ENCODE measurements at places on chromosomes 3 and 15.

DNA sequence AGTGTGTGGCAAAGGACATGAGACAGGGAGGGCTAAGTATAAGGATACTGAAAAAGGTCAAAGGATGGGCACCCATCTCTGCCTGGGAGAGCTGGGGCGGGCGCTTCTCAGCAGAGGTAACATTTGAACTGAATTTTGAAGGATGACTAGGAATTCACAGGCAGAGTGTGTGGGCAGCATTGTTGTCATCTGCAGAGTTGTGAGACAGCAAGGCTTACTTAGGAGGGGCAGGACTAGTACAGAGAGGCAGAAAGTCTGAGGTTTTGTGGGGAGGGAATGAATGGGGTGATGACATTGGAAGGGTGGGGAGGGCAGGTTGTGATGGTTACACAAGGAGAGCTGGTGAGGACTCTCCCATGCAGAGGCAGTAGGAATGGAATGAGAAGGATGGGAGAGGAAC lies 84.1 kb upstream of the PRR23C start:
- no peak for DNase-seq

DNA sequence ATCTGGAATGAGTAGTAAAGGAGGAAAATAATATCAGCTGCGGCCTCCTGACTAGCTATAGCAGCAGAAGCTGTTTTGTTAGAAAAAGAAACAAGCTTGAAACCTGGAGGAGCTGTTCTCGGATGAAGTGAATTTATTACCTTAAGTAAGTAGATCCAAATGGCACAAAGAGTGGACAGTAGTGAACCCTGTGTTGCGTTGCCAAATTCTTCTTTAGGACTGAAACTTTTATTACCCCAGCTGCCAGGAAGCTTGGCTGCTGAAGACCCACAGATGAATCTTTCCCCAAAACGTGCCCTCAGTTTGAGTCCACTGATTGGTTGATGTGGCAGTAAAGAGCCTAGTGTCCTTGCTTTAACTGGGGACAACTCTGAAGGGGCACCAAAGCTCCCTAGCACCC lies 366.8 kb upstream of the GBE1 start:
- no peak for DNase-seq

DNA sequence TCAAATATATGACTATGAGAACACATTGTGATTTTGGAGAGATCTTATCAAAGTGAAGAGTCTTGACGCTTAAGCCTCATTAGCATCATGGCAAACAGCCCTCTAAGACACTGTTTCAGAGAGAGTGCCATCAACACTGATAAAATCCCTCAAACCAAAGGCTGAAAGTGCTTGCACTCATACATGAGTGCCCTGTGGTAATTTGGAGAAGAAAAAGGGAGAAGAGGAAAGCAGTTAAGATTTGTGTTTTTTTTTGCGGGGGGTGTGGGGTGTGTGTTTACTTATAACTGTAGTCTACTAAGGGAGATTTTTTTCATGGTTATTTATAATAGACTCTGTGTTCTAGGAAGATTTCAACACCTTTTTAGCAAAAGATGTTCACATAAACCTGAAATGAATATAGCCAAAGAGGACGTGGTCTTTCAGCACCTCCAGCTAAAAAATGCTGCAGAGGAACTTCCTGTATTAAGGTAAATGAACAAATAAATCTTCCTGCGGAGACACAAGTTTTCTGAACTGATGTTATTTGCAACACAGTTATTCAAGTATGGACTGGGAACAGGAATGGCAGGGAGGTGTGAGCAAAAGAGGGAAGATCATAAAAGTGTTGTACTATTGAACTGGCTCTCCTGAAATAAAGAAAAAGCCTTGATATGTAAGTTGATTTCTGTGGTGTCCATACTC lies 81.9 kb upstream of the TGFBR2 start:
- DNase-seq = no peak

DNA sequence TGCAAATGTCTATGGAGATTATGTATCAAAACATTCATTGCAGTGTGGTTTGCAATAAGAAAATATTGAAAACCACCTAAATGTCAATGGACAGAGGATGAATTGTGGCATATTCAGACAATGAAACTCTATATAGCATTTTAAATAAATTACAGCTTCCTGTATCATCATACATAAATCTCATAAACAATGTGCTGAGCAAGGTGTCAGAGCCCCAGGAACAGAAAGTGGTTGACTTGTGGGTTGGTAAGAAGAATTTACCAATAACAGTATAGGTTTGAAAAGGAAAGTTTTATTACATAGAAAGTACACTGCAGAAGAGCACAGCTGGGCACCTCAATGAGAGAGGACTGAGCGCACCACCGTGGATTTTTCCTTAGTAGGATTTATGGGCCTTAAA lies 75.2 kb downstream of the ZMAT3 start:
- DNase-seq = no peak

GRCh38 chr3:127492426-127492825 lies 98.1 kb downstream of the TPRA1 start:
- DNase-seq = no peak

DNA sequence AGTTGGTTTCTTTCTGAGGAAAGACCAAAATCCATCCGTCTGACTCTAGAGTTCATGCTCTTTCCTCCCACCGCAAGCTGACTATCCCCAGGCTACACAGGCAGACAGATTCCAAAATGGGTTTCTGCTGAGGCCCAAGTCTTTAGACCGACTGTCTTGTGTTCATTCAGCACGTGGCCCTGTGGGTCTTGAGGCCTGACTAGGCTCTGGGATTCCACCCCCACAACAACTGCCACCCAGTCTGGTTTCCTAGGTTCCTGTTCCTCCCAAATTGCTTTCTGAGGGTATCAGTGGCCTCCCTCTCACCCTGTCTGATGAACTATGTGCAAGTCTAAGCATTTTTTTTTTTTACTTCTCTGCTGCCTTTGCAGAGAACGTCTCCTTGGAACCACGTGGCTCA lies 67.7 kb downstream of the CYP19A1 start:
- no peak for DNase-seq

GRCh38 chr3:44077267-44077666 lies 164.4 kb upstream of the TOPAZ1 start:
- DNase-seq = no peak

- no peak for DNase-seq
Observed at GRCh38 chr15:56215769-56216168, 27.9 kb downstream of the RFX7 start.

DNA sequence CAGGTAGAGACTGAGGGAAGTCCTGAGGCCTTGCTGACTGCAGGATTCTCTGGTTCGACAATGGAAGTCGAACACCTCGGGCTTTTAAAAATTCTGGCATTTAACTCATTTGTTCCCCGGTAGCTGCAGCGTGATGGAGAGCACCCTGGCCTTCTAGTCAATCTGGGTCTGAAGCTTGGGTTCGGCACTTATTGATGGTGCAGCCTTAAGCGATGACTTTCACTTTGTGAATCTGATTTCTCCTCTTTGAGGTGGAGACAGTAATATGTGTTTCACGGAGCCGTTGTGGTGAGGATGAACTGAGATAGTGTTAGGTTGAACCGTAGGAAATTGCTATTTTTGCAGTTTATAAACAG lies 621 bp upstream of the PARP6 start:
- no peak for DNase-seq

DNA sequence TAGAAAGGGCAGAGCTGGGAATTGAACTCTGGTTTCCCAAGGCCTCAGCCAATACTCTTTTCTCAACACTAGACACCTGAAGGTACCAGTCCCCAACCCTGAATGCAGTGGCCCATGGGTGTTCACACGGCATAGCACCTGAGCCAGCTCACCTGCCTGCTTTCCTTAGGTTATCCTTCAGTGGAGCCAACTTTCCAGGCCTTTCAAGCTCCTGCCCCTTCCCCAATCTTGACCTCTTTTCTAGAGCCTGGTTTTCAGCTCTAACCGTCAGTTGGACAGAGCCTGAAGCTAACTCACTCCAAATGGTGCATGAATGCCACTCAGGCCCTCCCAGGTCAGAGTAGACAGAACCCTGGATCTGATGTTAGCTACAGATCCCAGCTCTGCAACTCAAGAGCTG lies 66.1 kb upstream of the ITGA11 start:
- no peak for DNase-seq

- DNase-seq = no peak
Observed at GRCh38 chr3:135078283-135078682, 283.2 kb downstream of the EPHB1 start.

DNA sequence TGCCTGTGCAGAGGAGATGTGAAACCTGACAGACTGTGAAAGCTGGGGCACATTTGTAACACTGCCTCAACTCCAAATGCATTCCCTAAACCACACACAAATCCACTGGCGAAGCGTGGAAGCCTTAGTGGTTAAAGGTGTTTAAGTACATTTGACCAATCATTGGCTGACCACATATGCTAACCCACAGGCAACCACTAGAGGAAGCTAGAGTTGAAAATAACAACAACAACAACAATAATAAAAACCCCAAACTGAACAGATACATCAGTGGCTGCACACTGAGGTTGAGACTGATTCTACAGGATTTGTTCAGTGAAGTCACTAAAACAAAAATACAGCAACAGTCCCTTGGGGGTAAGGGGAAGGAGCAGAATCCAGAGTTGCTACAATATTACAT lies 129.7 kb downstream of the TJP1 start:
- no peak for DNase-seq

GRCh38 chr3:117499189-117499870 lies 789.8 kb downstream of the TUSC7 start:
- no peak for DNase-seq

DNA sequence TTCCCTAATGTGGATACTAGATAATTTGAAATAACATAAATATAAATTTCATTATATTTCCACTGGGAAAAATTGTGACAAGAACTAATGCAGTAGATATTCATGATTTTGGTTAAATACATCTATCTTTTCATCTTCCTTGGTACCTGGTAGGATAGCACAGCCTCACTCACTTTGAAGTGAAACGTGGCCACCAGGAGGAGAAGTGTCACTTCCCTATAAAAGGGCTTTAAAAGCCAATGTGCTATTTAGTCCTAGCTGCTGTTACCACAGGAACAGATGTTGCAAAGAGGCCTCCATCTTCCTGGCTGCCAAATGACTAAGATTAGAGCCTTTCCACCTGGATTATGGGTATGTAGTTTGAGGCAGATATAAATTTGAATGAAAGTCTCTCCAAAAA lies 140.0 kb downstream of the PLOD2 start:
- no peak for DNase-seq

- DNase-seq = no peak
Observed at GRCh38 chr3:46380471-46381221, 9.9 kb downstream of the CCR5 start.

DNA sequence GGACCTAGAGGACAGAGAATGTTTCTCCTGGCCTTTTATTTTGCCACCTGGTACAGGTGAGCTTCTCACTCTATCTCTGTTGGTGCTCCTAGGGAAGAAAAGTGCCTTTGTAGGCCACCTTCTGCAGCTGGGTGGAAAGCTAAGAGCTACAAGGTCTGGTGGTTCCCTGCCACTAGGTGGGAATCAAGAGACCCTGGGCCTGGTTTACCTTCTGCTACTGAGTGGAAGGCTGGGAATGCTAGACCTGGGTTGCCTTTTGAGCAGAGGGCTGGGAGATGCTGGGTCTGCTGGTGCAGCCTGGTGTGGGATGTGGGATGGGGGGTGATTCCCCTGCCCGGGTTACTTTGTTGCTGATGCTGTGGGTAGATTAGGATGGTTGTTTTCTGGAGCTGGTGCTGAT lies 72.6 kb downstream of the EBLN2 start:
- no peak for DNase-seq

- DNase-seq = no peak
Observed at GRCh38 chr15:89201465-89202005, 19.8 kb downstream of the RLBP1 start.

GRCh38 chr15:60374628-60375081 lies 23.1 kb downstream of the ANXA2 start:
- peak; percentile 21 for DNase-seq

GRCh38 chr15:62788224-62788623 lies 254.3 kb upstream of the TPM1 start:
- DNase-seq = no peak

DNA sequence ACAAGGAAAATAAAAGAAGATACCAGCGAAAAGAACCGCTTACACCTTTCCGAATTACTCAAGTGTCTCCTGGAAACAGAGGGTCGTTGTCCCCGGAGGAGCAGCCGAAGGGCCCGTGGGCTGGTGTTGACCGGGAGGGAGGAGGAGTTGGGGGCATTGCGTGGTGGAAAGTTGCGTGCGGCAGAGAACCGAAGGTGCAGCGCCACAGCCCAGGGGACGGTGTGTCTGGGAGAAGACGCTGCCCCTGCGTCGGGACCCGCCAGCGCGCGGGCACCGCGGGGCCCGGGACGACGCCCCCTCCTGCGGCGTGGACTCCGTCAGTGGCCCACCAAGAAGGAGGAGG lies 325 bp downstream of the ALCAM start:
- DNase-seq = no peak

- DNase-seq = no peak
Observed at GRCh38 chr3:53377794-53378193, 30.5 kb upstream of the DCP1A start.

DNA sequence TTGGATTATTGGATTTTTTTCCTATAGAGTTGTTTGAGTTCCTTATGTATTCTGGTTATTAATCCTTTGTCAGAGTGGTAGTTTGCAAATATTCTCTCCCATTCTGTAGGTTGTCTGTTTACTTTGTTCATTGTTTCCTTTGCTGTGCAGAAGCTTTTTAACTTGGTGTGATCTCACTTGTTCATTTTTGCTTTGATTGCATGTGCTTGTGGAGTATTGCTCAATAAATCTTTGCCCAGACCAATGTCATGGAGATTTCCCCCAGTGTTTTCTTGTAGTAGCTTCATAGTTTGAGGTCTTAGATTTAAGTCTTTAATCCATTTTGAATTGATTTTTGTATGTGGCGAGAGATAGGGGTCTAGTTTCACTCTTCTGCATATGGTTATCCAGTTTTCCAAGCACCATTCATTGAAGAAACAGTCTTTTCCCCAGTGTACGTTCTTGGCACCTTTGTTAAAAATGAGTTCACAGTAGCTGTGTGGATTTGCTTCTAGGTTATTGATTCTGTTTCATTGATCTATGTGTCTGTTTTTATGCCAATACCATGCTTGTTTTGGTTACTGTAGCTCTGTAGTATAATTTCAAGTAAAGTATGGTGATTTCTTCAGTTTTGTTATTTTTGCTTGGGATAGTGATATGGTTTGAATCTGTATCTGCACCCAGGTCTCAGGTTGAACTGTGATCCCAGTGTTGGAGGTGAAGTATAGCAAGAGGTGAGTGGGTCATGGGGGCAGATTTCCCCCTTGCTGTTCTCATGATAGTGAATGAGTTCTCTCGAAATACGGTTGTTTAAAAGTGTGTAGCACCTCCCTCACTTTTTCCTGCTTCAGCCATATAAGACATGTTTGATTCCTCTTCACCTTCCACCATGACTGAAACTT lies 46.1 kb upstream of the TNFSF10 start:
- DNase-seq = no peak

DNA sequence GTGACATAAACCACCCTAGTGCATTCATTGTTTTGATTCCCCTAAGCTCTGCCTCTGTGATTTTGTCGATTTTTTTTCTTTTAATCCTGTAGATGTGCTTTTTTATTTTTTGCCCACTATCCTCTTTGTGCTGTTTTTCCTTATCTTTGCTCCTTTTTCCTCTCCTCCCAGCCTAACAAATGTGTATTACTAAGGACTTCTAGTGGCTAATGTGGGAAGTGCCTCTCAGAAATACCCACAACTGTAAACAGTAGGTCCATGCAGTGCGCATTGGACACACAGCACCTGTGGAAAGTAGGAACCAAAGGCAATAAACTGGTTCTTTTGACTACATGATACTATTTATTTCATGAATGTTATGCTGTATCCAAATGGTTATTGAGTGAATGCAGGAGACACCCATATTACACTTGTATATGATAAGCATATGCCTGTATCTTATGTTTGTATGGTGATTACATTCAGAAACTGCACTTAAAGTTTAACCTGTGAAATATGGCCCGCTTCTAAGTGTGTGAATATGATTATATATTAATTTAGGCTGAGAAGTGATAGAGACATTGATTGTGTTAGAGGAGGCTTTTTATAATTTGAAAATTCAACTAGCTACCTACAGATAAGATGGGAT lies 147.8 kb downstream of the PLCL2 start:
- DNase-seq = no peak
